ENCODE measurements at places on chromosomes 1 and 21.

DNA sequence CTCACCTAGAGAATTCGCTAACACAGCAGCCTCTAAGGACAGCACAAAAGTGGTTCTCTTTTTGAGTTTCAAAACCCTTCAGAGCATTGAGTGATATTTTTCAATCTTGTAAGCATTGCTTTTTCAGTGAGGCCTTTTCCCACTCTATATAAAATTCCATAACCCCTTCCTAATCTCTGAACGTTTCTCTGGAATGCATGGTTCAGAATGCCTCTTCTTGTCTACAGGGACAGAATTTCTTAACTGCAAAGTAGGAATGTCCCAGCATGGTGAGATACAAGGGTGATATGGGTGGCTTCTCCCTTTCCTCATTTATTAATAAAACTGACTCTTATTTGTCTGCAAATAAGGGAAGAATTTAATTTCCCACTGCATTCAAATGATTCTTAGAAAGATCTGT lies 377.9 kb downstream of the LTN1 start:
- no peak for DNase-seq

DNA sequence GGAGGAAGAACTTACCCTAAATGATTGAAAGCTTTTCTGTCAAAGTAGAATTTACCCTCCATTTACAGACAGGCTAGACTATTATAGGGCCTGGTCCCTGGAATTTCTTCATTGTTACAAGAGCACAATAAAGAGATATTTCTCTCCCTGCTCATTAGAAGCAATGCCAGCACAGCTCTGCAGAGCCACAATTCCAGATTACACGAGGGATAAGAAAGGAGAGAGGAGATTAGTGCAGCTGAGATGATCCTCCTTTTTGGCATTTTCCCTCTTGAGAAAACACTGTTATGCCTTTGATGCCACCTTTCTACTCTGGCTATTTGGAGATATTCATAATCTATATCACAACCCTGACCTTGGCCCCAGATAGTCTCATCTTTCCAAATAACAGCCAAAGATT lies 1119.5 kb upstream of the TMPRSS15 start:
- no peak for DNase-seq

DNA sequence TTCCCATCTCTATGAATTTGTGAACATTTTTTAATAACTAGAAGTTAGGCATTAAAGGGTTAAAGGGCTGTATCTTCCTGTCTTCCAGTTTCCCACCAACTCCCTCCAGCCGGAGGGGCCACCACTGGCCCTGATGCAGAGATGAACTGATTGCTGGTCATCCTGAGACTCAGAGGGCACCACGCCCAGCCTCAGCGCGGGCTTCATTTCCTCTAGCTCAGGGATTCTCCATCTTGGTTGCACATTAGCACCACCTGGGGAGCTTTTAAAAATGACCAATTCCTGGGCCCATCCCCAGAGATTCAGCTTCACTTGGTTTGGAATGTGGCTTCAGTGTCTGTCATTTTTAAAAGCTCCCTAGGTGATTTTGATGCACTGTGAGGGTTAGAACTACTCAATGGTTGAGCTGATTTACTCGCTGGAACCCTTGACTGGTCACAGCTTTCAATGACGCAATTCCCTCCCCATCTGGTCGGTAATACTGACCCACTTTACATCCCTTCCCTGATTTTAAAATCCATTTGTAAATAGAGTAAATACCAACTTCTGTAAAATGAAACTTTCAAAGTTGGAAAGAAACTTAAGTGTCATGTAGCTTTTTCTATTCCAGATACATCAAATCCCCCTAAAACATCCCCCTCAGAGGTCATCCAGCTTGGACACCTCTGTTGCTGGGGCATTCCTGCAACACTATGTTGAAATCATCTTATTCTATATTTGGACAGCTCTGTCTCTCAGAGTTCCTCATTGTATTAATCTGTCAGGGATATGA lies 5.1 kb downstream of the NAV1 start:
- no peak for DNase-seq

DNA sequence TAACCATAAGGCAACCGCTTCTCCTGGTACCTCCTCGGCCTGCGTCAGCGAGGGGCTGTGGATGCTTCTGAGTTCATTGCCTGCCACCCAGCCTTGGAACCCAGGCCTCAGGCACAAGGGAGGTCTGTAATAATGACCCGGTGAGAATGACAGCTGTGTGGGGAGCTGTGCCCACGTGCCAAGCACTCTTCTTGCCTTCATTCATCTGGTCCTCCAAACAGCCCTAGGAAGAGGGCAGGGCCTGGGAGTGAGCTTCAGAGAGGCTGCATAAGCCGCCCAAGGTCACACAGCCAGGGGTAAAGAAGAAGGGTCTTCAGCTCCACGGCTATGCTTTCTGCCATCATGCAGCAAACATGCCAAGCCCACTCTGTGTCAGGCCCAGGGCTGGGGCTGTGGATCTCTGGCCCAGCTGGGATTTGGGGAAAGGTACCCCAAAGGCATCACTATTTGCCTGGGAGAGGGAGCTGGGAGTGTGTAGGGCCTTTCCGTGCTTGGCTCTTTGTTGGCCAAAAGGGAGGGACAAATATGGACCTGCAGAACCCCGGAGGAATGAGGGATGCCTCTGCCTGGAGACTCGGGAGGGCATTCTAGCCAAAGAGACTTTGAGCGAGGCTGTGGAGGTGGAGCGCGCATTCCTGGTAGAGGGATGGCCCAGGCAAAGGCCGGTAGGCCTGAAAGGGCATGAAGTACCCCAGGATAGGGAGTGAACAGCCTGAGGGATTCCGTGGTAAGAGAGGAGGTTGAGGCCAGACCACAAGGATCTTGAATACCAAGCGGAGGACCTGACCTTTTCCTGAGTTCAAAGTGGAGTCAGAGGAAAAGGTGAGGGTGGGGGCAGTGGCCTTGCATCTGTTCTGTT lies 10.1 kb upstream of the EDN2 start:
- DNase-seq, result no peak

DNA sequence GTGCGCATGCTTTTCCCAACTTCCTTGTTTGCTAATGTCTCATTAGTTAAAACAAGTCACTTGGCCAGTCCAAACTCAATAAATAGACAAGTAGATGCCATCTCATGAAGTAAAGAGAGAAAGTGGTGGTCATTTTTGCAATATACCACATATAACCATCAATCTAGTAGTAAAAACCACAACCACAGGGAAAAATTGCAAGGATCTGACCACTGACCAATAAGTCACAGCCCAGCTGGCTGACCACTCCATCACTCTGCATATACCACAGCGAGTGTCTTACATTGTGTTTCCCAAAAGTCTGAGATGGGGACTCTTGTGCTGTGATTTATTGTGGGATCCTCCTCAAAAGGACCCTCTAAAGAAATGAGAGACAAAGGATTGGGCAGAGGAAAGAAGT lies 76.0 kb downstream of the FH start:
- no peak for DNase-seq

Measured in keratinocyte (primary cell).